ENCODE measurements at places on chromosomes 4 and X.

DNA sequence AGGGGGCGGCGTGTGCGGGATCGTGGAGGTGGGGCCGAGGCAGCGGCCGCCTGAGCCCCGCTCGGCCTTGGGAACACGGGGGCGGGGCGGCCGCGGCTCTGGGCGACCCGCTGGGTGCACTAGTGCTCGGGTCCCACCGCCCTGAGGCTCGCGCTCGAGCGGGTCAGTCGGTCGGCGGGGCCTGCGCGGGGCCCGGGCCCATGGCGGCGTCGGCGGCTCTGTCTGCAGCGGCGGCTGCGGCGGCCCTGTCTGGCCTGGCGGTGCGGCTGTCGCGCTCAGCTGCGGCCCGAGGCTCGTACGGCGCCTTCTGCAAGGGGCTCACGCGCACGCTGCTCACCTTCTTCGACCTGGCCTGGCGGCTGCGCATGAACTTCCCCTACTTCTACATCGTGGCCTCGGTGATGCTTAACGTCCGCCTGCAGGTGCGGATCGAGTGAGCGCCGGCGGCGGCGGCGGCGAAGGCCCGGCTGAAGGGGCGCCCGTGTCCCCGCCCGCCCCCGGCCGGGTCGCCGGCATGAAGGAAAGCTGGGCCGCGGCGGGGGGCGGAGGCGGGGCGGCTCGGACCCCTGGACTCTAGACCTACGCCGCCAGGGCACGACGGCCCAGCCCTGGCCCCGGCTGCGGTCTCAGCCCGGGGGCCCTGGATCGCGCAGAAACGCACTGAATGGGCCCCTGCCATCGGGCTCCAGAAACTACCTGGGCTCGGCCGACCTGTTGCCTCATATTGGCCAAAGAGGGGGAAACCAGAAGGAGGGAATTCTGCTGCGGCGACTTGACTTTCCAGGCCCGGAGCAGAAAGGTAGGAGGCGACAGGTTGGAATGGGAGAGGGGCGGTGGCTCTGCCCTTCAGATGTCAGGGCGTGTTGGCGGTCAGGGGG is at the start of gene SMIM10L2A:
Gene SMIM10L2A, plus strand, starts transcription at position 13 of the 878 bp plus-strand sequence. Its CDS starts 188 bp downstream, at position 201.
- DNase-seq = no peak

GRCh38 chr4:108940634-108941033 is 177.8 kb upstream of the ETNPPL start:
- DNase-seq = no peak

GRCh38 chr4:15234116-15234855 is 193.5 kb upstream of the C1QTNF7 start:
- no peak for DNase-seq

GRCh38 chr4:118787844-118788380 is 48.0 kb downstream of the SEC24D start:
- no peak for DNase-seq

DNA sequence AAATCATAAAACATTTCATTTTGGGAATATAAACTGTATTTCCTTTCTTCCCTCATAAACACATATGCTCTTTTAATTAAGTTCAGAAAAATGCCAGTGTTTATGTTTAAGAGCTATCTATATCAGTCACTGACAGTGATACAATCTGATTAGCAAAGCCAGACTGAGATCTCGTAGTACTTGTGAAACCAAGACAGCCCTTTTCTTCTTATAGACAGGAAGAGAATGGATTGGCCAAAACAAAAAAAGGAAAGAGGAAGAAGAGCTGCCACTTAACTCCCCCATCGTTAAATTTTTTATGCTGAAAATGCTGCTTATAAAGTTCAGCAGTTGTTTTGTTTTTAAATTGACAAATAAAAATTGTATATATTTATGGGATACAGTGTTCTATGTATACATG is 87.4 kb downstream of the PLAC1 start:
- DNase-seq = no peak

GRCh38 chrX:150363561-150364346 is 637 bp downstream of the MAMLD1 start:
- no peak for DNase-seq

- no peak for DNase-seq
Observed at GRCh38 chr4:73836373-73837279, at the start of gene CXCL6. CXCL6 (plus strand) TSS chr4:73836678; CDS start chr4:73836751, 73 bp downstream.

GRCh38 chr4:172245516-172245915 is 432.3 kb downstream of the GALNTL6 start:
- no peak for DNase-seq

- no peak for DNase-seq
Observed at GRCh38 chr4:47729131-47729680, 108.7 kb downstream of the CORIN start.

- DNase-seq = no peak
Observed at GRCh38 chr4:8704632-8705031, 112.1 kb downstream of the CPZ start.

DNA sequence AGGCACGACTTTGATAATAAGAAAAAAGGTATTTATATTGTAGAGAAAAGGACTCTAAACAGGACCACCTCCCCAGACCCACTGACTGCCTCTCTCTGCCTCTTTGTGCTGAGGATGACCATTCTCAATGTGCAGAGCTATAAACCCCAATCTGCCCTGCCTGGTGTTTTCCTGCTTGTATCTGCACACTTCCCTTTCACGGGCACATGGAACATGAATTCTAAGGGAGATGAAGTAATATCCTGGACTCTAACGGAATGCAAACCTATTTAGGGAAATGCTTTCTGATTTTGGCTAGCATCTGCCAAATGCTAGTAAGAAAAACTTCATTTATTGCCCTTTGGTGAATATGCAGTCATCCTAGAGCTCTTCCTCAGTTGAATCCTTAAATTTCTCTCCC is 2.4 kb downstream of the DIPK2B start:
- no peak for DNase-seq

GRCh38 chr4:61204353-61205060 is 4.4 kb downstream of the ADGRL3 start:
- no peak for DNase-seq

- no peak for DNase-seq
Observed at GRCh38 chr4:2833671-2834000, 10.0 kb upstream of the ADD1 start.

DNA sequence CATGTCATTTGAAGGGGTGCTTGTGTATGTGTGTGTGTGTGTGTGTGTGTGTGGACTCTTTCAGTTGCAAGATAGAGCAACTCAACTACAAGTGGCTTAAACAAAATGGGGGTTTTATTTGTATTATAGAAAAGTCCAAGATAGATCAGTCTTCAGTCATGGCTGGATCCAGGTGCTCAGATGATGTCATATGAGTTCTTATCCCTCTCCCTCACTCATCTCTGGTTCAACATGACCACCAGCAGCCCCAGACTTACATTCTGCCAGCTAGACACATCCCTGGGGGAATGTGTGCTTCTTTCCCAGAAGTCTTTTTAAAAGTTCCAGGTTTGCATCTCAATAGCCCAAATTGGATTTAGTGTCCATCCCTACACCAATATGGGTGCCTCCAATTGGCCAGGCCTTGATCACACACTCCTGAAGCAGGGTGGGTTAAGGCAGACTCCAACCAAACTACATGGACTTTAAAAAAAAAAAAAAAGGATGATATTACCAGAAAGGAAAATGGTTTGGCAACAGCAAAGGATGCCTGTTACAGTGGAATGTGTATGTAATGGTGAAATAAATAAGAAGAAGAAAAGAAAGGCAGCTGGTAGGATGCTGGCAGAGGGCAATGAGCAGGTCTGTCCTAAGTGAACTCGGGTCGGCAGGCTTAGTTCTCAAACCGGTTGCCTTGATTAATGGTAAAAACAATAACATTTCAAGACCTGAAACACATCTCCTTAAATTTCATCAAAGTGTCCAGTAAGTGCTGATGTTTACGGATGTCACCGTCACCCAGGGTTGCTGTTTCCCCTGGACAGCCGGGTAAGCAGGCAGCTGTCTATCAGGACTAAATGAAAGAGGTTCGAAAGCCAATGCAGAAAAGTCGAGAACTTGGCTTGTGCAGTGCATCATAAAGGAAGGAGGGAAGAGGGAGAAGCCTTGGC is 107.7 kb downstream of the SMIM20 start:
- no peak for DNase-seq

GRCh38 chrX:45801554-45801953 is 600.9 kb upstream of the DIPK2B start:
- DNase-seq = peak; percentile 9

- peak; percentile 61 for DNase-seq
Observed at GRCh38 chr4:65999518-65999871, 329.2 kb upstream of the EPHA5 start.
